ENCODE measurements at places on chromosomes 16 and 17. TPM values are rescaled to one million over a fixed set of nuclear protein-coding genes. Genes with fewer than 3 reads are reported as not detected.

Gene RMI2
- 37.1 TPM for total RNA-seq

Gene ABCA6
- total RNA-seq, result not detected

Gene CDH3
- total RNA-seq, result 0.68 TPM

Gene VAMP2
- 31.5 TPM for total RNA-seq

Gene DOC2B
- total RNA-seq, result 2.1 TPM

Gene TVP23B
- 66.0 TPM for total RNA-seq

Gene ABCC6
- 1.6 TPM for total RNA-seq

Gene TMC7
- 9.9 TPM for total RNA-seq

Gene FADS6
- not detected for total RNA-seq

Gene TBC1D26
- not detected for total RNA-seq

Gene PNMT
- total RNA-seq, result not detected

Measured in A549 treated with ZK216348 at 1 μM for 4 hours (cell line).